ENCODE measurements at places on chromosomes 3 and 15. TPM values are rescaled to one million over a fixed set of nuclear protein-coding genes. Genes with fewer than 3 reads are reported as not detected.

The KCNAB1 gene
- total RNA-seq: 3.9 TPM

The B3GNT5 gene
- 20.4 TPM for total RNA-seq

The ROBO2 gene
- 11.0 TPM for total RNA-seq

GRCh38 chr15:38885001-38885400, 320.4 kb upstream of the RASGRP1 start:
- DNase-seq: no peak

DNA sequence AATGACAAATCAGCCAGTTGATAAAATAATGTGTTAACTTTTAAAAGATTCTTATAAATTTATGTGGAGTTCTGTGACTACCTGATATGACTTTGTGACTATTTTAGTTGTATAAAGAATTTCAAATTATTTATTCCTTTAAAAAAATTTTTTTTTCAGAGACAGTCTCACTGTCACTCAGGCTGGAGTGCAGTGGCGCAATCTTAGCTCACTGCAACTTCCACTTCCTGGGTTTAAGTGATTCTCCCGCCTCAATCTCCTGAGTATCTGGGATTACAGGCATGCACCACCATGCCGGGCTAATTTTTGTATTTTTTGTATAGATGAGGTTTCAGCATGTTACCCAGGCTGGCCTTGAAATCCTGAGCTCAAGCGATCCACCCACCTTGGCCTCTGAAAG, 48.5 kb downstream of the MBNL1 start:
- DNase-seq: no peak

- DNase-seq: no peak
Observed at GRCh38 chr15:50819344-50819743, 53.8 kb upstream of the SPPL2A start.

DNA sequence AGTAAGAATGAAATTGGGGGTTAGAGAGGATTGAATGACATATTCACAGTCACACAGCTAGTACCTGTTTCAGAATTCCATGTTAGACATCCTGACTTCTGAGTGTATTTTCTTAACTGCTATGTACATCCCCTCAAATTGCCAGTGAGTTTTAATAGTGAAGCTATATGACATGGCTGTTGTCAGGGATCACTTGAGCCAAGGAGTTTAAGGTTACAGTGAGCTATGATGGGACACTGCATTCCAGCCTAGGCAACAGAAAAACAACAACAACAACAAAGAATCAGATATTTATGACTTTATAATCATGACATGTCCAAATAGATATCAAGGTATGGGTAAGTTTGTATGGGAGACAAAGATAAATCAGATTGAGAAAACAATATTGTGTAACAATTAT, 16.6 kb downstream of the PARP15 start:
- DNase-seq: no peak

- no peak for DNase-seq
Observed at GRCh38 chr3:159843840-159844730, 144.6 kb upstream of the IL12A start.

- no peak for DNase-seq
Observed at GRCh38 chr15:89070197-89071124, 17.8 kb upstream of the ABHD2 start.

The SLC2A2 gene
- not detected for total RNA-seq

GRCh38 chr15:47541562-47541961, 175.7 kb upstream of the SEMA6D start:
- no peak for DNase-seq

DNA sequence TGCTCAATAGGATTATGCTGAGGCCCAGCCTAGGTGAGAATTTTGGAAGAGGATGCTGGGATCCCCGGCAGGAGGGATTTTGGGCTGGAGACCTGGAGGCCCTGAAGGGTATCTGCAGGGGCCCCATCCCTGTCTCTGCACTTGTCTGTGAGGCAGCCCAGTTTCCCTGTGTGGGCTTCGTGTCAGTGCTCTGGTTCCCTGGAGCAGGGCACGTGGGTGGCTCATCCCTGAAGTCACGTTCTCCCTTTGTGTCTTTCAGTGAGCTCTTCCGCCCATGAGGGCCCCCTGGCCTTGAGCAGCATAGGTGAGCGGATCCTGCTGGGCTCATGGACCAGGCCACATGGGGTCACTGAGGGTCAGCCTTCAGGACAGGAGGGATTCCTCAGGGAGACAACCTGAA, 217.9 kb downstream of the SNRPN start:
- no peak for DNase-seq

DNA sequence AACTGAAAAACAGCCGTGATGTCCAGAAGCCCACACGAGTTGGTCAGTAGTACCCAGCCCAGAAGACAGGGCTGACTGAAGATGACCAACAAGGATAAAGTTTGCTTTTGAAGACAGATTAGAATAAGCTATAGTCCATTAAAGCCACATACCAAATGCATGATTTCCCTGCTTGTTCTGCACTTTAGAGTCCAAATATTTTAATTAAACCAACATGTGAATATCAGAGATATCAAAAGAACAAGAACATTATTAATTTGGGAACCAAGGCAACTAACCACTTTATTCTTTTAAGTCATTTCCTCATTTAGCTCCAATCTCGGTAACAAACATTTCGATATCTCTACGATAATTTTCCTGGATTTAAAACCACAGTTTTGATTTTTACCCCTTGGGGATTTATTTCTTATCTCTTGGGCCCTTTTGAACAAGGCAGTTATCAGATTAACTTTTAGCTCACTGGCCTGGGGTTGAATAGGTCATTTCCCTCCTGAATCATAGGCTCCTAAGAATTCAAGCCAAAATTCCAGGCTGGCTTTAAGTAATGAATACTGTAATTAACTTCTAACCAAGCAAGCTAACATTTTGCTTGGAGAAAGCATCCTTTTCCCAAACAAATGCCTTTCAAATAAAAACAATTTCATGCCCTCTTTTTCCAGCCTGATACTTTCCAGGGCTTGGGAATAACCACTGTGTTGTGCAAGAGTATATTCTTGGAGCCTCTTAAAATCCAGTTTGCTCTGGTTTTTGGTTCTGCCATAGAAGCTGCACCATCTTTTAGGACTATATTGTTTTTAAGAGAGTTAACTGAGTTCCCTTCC, 102.9 kb upstream of the NR2E3 start:
- no peak for DNase-seq

- DNase-seq: no peak
Observed at GRCh38 chr3:149654188-149654601, 3.6 kb downstream of the WWTR1 start.

The TMEM266 gene
- total RNA-seq: not detected

DNA sequence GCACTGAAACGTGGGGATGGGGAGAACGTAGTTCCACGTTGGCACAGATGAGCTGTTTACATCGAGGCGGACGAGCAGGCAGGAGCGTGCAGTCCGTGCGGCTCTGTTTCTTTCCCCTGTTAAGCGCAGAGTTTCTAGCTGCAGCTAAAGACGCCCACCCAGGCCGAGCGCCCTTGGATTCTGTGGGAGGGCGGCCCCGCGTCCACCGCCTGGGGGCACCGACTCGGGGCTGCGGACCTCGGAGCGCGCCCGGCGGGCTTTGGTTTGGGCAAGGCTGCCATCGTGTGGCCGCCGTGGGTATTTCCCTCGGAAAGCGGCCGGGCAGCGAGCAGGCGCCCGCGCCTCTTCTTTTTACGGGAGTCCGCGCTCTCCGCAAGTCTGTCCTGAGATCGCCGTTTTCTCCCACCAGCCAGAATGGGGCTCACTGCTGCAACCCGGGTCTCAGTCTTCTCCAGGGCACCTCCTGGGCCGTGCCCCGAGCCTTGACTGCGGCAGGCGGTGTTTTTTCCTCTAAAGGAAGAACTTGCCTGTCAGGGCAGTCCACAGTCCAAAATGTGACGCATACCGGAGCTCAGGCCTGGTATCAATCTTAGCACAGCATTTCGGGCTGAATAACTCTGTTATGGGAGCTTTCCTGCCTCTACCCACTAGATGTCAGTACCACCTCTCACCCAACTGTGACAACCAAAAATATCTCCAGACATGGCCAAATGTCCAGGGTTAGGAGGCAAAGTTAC, 219.9 kb upstream of the IGF1R start:
- no peak for DNase-seq

- no peak for DNase-seq
Observed at GRCh38 chr3:117084739-117085270, 375.2 kb downstream of the TUSC7 start.

The PLSCR4 gene
- total RNA-seq: 50.3 TPM

DNA sequence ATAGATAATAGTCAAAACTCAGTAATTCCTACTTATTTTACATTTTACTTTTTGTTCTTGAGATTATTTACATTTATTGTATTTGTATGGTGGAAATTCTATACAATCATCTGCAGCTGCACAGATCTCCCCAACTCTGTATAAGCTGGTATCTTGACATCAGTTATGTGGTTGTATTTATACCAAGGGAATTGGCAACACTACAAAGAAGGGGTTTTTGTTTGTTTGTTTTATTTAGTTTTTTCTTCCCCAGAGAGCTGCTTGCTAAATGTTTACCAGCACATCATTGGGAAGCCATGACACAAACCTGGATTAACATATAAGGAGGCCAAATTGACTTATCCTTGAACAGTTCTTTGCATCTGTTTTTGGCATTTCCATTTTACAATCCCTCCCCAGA, 389.2 kb upstream of the KCNMB2 start:
- DNase-seq: no peak

GRCh38 chr15:101579631-101580163, 72.5 kb downstream of the TM2D3 start:
- no peak for DNase-seq

The C3orf22 gene
- total RNA-seq: not detected

DNA sequence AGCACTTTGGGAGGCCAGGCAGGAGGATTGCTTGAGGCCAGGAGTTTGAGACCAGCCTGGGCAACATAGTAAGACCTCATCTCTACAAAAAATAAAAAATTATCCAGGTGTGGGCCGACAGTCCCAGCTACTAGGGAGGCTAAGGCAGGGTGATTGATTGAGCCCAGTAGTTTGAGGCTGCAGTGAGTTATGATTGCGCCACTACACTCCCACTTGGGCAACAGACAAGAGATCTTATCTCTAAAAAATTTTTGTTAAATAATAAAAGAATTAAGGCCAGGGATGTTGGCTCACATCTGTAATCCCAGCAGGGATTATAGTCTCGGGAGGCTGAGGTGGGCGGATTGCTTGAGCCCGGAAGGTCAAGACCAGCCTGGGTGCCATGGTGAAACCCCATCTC, 25.8 kb upstream of the NFKBIZ start:
- no peak for DNase-seq

The CLDND1 gene
- total RNA-seq: 158 TPM

- DNase-seq: no peak
Observed at GRCh38 chr3:37745076-37745475, 116.6 kb upstream of the CTDSPL start.

- no peak for DNase-seq
Observed at GRCh38 chr3:179811321-179812095, 158.7 kb downstream of the USP13 start.

The TRPM1 gene
- total RNA-seq: not detected

DNA sequence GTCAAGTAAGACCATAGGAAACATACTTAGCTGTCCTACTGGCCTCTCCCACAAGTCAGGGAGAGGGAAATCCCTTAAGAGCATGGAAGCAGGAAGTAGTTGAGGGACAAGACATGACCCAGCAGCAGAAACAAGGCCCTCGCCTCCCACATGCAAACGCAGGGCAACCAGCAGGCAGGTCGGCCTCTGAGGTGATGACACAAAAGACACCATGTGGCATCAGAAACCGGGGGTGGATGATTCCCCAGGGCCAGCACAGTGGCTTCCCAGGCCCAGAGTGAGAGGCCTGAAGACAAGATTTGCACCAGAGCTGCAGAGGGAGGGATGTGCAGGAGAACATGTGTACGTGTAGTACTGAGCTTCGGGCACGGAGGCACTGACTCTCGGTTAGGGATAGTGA, 26.3 kb downstream of the PXYLP1 start:
- no peak for DNase-seq

DNA sequence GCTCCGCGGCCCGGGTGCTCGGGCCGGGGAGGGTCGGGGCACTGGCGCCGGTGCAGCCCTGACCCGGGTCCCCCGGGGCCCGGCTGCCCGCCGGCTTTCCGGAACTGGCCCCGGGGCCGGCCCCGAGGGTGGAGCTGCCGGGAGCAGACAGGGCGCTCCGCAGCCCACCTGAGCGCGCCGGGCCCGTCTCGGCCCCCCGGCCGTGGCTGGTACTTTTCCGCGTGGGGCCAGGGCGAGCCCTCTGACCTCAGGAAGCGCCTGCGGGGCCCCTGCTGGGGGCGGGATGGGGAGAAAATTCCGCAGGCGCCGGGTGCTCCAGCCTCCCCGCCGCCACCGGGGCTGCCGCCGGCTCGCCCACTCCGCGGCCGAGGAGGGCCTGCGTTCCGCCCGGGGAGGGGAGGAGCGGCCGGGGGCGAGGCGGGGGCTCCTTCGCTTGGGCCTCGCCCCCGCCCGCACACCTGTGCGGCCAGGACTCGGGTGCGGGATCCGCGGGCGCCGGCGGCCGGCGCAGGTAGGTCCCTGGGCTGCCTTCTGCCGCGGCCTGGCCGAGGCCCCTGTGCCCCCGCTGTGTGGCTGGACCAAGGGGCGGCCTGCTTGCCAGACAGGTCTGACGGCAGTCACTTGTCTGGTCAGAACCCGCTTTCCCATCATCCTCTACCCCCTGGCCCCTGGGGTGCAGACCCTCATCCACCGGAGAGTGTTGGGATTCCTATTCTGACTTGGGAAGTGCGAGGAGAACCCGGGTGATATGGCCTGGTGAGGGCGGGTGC, 3.5 kb downstream of the FURIN start:
- no peak for DNase-seq

DNA sequence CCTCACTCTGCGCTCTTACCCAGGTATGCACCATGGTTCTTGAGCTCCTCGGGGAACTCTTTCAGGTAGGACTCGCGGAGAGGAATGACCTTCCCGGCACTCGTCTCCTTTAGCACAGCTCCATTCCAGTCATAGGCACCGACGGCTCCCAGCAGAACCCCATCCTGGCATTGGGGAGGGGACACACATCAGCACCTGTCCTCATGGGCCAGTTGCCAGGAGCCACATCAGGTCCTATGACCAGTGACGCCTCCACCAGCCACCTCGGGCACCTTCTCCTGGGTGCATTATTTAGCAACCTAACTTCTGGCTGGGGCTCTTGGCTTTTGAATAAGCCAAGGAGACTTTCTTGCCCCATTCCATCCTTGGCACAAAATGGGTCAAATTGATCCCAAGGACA, 61.9 kb downstream of the FEM1B start:
- DNase-seq: no peak

The CGNL1 gene
- total RNA-seq: 38.3 TPM

DNA sequence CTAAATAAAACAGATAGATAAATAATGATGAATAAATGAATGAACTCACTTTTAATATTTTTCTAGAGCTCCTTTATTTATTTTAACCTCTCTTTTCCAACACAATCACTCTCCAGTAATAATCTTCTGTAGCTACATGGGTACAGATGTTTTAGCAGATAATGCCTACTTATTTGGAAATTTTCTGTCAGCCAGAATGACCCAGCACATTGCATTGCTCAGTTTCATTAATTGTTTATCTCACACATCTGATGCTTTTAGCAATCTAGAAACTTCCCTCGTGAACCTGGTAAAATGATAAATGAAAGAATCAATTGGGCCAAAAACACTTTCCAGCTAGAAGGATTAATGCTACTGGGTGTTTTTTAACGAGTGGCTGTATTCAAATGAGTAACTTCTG, 14.9 kb upstream of the MYH15 start:
- no peak for DNase-seq

- no peak for DNase-seq
Observed at GRCh38 chr15:90040618-90041017, 39.5 kb downstream of the ZNF710 start.

GRCh38 chr3:125160606-125161371, 51.8 kb downstream of the SLC12A8 start:
- no peak for DNase-seq

Data from vagina (tissue), 2 donors.